ENCODE measurements at places on chromosomes 13 and 19.

DNA sequence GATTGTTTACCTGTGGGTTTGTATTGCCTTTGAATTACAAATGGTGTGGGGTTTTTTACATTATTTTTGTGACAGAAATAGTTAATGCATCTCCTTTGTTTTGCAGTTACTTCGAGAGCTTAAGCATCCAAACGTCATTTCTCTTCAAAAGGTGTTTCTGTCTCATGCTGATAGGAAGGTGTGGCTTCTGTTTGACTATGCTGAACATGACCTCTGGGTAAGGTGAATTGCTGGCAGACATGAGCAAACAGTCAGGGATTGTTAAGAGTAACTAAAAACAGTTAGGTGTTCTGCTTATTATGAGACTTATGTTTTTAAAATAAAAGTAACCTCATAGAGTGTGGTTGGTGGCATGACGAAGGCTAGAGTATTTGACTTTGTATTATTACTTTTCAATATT is 95.0 kb downstream of the CDK8 start:
- no peak for DNase-seq

DNA sequence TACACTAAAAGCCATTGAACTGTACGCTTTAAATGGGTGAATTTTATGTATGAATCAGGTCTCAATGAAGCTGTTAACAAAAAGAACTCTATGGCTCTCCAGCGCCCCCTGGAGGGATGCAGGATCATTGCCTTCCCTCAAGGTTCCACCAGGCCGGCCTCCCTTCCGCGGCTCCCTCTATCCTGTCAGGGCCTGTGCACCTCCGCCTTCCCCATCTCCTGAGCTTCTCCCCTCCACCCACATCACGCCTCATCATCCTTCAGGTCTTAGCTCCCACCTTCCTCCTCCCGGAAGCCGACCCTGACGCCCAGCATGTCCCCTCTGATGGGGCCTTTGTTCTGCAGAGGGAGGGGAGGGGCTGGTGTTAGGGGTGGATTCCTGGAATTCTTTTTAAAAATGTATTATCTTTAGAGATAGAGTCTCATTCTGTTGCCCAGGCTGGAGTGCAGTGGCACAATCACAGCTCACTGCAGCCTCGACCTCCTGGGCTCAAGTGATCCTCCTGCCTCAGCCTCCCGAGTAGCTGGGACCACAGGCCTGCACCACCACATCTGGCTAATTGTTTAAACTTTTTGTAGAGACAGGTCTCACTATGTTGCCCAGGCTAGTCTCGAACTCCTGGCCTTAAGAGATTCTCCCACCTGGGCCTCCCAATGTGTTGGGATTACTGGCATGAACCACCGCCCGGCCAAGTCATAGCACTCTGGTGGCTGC is 27.7 kb downstream of the MEIS3 start:
- DNase-seq, result no peak

DNA sequence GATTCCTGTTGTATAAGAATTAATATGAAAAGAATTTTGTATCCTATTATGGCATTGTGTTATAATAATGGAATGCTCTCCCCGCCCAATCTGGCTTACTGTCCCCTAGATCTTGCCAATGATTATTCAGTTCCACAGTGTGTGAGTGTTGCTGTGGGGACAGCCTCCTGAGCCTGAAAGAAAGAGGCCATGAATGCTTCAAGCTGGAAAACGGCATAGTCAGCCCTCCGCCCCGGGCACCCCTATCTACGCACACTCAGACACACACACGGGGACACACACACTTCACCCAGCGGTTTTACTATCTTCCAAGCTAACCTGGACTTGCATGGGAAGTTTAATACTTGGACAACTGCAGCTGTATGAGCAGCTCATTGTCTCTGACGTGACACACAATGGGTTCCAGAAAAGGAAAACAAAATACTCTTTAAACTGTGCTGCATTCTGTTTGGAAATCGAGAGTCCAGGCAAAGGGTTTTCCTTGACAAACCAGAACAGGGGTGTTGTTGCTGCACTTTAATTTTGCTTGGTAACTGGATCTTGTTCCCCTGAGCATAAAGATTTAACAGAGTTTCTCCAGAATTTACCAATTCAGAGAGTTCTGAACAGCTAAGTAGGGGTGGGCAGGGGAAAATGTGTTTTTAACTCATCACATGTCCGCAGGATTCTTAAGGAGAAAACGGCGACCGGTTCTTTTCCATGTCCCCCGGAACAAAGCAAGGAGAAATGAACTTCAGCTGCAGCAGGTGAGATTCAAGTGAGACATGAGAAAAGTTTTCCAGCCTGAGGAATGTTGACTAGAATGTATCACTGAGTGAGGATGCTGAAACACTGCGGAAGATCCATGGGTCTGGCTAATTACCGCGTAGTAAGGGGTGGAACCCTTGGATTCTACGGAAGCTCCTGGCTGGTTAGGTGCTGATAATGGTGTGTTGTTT is 472.9 kb downstream of the FOXO1 start:
- DNase-seq, result peak; percentile 55

DNA sequence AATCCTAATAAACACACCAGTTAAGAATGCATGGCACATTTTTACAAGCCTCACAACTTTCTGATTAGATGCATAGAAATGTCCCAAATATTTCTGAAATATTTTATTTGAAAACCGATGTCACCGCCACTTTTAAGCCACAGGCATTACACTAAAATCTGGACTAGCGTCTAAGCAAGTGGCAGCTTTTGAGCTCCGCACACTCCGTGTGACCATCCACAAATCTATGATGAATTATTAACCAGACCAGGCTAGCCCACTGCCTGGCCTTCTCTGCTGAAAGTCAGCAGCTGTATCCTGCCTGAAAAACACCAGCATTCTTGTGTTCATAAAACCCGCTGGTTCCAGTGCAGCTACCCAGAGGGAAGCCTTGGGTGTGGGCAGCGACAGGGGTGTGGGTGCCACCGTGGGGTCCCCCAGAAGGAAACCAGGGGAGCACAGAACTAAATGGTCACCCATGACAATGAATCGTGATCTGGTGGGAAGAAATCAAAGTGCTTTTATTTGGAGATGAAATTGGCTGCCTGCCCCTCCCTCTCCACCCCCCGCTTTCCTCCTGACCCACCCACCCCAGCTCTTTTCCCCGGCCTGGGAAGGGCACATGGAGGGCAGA is 13.8 kb downstream of the RASA3 start:
- peak; percentile 79 for DNase-seq

DNA sequence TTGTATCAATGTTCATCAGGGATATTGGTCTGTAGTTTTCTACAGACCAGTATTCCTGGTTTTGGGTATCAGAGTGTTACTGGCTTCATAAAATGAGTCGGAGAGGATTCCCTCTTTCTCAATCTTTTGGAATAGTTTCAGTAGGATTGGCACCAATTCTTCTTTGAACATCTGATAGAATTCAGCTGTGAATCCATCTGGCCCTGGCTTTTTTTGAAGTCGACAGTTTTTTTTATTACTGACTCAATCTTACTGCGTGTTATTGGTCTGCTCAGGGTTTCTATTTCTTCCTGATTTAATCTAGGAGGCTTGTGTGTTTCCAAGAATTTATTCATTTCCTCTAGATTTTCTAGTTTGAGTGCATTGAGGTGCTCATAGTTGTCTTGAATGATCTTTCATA is 11.4 kb downstream of the TEX26 start:
- no peak for DNase-seq

GRCh38 chr19:2618611-2619010 is 83.9 kb downstream of the GNG7 start:
- DNase-seq, result no peak

DNA sequence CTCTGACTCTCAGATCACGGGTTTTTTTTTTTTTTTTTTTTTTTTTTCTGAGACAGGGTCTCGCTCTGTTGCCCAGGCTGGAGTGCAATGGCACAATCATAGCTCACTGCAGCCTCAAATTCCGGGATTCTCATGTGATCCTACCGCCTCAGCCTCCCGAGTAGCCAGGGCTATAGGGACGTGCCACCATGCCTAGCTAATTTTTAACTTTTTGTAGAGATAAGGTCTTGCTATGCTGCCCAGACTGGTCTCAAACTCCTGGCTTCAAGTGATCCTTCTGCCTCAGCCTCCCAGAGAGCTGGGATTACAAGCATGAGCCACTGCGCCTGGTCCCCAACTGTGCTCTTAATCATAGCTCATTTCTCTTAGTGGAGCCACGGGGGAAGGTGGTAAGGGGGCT is 4.6 kb upstream of the GRAMD1A start:
- DNase-seq, result no peak

DNA sequence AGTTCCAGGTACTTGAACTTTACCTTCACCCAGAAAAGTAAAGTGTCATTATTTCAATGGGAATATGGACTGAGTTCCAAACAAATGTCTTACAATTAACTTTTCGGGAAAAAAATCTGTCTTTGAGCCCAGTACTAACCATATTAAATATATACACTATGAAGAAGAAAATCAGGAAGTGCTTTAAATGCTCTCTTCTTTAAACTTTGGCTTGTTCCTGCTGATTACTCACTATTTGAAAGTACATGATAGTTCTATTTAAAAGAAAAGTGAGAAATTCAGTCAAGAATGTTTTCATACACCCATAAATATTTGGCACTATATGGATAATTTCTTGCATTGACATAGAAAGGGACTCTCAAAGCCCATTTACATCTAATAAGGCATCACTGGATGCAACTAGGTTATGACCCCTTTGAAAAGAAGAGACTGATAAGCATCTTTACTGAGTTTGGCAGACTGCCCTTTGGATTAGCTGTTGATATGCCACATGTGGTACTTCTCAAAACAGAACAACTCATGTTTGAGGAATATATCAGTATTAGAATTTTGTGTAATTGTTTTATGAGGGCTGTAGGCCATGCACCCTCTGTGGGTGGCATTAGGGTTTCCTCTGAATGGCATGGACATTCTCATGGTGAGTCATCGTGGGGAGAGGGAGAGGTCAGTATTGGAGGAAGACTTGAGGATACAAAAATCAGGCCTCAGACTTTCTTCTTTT is 25.0 kb upstream of the VWA8 start:
- DNase-seq, result no peak

- DNase-seq, result no peak
Observed at GRCh38 chr19:33550768-33551167, 29.2 kb upstream of the PEPD start.

- DNase-seq, result no peak
Observed at GRCh38 chr19:50224986-50225747, 21.7 kb downstream of the MYH14 start.

GRCh38 chr13:99938635-99939034 is 32.9 kb downstream of the ZIC5 start:
- DNase-seq, result no peak

GRCh38 chr19:51108805-51109146 is 567 bp upstream of the CTU1 start:
- DNase-seq, result no peak

DNA sequence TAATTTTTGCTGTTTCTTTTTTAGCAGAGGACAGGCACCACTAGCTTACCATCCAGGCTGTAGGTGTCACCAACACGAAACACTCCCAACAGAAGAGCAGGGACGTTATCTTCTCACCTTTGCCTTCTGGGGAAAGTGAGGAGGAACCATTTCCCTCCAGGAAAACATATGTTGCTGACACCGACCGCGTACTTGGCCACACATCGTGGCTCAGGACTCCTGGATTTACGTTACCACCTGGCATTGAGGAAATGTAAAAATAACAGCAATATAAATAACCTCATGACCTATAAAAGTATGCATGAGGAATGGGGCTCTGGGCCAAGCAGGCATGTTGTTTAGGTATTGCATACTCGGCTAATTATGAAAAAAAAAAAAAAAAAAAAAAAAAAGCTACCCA is 525.1 kb downstream of the MYO16 start:
- no peak for DNase-seq

GRCh38 chr19:13002166-13002898 is 7.1 kb downstream of the NFIX start:
- DNase-seq, result no peak

- no peak for DNase-seq
Observed at GRCh38 chr13:75151081-75151643, 330.8 kb downstream of the TBC1D4 start.

- DNase-seq, result no peak
Observed at GRCh38 chr13:39856714-39857113, 201.3 kb downstream of the COG6 start.

GRCh38 chr19:45558399-45558878 is 26.2 kb downstream of the OPA3 start:
- DNase-seq, result no peak

DNA sequence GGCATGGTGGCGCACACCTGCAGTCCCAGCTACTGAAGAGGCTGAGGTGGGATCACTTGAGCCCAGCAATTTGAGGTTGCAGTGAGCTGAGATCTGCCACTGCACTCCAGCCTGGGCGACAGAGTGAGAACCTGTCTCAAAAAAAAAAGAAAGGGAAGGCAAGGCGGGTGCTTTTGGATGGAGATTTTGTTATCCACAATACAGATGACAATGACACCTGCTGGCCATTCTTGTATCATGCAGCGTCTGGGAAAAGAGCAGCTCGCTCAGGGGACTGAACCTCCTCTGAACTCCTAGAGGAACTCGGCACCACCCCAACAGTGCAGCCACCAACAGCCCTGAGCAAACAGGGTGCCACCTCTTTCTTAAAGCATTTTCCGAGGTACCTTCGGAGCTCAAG is 22.8 kb downstream of the HAUS8 start:
- DNase-seq, result no peak

DNA sequence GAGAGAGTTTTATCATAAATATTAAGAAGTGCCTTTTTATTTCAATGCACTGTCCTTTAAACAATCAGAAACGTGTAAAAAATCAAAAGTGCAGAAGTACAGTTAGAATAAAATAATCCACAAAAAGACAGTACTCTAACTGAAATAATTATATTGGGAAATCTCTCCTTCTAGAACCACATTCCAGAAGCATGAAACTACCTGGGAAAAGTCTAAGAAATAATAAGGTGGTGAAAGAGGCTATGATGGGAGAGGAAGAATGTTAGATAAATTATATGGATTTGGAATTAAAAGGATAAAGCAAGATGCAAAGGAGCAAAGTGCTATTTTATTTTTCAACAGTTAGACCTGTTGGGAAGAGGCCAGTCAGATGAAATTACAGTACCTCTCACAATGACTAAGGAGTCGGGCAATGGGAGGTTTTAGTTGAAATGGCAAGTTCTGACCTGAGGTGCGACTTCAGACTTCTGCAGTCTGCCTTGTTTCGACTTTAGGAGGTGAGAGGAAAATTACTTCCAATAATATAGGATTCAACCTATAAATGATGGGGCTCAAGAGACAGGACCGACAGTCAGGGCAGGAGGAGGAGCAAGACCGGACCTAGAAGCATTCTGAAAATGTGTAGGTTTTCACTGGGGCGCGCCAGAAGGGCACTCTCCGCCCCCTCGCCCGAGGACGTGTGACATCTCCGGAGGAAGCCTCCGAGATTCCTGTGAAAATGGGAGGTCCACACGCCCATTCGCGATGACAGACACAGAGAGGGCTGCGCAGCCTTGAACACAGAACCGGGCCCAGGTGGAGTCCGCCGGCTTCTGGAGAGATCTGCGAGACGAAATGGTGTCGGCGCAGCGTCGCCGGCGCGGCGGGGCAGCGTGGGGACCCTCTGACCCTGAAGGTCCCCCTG is 717 bp downstream of the SPRYD7 start:
- peak; percentile 4 for DNase-seq

GRCh38 chr13:48121733-48122132 is 26.8 kb upstream of the MED4 start:
- DNase-seq, result no peak
